ENCODE measurements at places on chromosomes 16 and 17. TPM values are rescaled to one million over a fixed set of nuclear protein-coding genes. Genes with fewer than 3 reads are reported as not detected.

DNA sequence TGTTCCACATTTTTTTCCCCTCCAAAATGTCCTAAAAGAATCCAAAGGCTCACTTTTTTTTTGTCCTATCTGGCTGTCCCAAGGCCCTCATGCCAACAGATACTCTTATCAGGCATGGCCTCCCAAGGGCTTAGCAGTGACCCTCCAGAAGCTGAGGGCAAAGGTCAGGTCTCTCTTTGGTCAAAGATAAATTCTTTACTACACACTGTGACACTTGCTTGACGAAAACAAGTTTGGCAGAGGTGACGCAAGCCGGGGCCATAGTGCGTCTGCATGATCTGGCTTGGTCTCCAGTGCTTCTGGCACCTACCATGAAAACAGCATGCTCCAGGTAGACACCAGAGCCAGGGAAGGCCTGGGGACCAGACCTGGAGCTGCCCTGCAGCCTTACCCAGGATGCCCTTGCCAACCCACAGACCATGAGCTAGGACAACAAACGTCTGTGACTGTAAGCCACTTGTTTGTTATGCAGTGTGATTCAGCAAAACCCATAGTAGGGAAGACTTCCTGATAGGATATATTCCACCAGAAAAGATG is 48.5 kb upstream of the IRF8 start:
- DNase-seq = no peak

GRCh38 chr17:55587608-55588139 is 76.4 kb upstream of the SMIM36 start:
- no peak for DNase-seq

- no peak for DNase-seq
Measured at GRCh38 chr16:28867241-28867640, 3.6 kb downstream of the SH2B1 start.

DNA sequence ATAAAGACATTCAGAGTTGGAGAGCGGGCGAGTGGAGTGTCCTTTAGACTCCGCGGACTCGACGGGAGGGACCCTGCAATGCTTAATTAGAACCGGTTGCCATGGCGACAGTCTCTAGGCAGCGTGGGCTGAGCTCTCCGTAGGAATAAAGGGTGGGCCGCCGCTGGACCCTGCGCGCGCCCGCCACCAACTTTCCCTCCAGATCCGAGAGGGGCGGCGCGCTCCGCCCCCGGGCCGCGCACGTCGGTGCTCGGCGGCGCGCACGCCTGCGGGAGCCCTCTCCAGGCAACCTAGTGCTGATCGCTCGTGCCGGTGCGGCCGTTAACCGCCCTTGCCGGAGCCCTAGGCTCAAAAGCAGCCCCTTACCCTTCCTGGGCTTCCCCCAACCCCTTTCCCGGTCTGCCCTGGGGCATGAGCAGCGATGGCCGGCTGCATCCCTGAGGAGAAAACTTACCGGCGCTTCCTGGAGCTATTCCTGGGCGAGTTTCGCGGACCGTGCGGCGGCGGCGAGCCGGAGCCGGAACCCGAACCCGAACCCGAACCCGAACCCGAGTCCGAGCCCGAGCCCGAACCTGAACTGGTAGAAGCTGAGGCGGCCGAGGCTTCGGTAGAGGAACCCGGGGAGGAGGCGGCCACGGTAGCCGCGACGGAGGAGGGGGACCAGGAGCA is at the start of gene PPM1E:
Gene PPM1E (plus strand): TSS at position 278 of the 669 bp plus-strand sequence.
- DNase-seq = peak; percentile 87

DNA sequence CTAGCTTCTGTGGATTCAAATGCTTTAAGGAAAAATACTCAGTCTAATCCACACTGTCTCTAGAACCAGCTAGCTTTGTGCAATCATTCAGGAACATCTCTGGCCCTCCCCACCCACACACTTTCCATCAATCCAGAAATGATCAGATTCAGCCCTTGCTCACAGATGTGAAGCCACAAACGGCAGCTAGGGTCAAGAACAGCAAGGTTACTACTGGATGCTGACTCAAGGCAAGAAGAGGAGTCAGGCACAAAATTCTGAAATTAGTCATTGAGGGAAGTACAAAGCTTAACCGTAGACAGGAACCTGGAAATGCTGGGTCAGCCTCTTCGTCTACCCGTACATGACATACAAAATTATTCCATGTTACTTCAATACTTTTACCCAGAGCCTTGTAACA is 174.6 kb downstream of the CDH13 start:
- no peak for DNase-seq

GRCh38 chr17:79510071-79510470 is 100.8 kb downstream of the RBFOX3 start:
- no peak for DNase-seq

DNA sequence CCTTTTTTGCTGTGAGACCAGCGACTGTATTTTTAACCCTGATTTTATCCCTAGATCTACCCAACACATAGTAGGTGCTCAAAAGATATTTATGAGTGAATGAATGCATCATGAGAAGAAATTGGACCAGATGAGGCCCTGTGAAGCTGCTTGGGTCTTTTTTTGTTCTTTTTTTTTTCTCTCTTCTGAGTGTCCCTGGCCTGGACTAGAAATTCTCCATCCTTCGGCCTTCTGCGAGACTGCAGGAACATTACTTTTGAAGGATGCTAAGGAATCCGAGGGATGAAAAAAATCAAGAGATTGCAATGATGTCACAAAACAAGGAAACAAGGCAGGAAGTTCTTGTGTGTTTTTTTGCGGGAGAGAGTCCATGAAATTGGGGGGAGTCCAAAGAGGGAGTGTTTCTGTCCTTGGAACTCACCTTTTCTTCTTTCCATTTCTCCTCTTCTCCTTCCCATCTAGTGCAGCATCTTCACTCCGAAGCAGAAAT is 560 bp upstream of the RUSF1 start:
- DNase-seq = peak; percentile 27

DNA sequence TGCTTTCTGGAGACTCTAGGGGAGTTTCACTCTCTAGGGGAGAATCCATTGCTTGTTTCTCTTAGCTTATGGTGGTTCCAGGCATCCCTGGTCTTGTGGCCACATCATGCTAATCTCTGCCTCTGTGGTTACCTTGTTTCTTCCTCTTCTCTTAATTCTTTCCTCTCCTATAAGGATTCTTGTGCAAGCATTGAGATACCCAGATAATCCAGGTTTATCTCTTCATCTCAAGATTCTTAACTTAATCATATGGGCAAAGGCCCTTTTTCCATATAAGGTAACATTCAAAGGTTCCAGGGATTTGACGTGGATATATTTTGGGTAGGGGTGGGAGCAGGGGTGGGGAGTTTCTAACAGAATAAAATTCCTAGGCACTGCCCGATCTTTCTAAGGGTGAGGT is 32.6 kb downstream of the FAM20A start:
- DNase-seq = no peak

- no peak for DNase-seq
Measured at GRCh38 chr16:84531671-84532111, 27.2 kb upstream of the MEAK7 start.

- no peak for DNase-seq
Measured at GRCh38 chr16:1101133-1101532, 5.1 kb upstream of the C1QTNF8 start.

DNA sequence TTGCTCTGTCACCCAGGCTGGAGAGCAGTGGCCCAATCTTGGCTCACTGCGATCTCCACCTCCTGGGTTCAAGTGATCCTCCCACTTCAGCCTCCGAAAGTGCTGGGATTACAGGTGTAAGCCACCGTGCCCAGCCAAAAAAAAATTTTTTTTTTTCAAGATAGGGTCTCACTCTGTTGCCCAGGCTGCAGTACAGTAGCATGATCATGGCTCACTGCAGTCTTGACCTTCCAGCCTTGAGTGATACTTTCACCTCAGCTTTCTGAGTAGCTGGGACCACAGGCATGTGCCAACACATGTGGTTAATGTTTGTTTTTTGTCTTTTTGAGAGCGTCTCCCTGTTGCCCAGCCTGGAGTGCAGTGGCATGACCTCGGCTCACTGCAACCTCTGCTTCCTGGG is 1.7 kb upstream of the PAM16 start:
- no peak for DNase-seq

DNA sequence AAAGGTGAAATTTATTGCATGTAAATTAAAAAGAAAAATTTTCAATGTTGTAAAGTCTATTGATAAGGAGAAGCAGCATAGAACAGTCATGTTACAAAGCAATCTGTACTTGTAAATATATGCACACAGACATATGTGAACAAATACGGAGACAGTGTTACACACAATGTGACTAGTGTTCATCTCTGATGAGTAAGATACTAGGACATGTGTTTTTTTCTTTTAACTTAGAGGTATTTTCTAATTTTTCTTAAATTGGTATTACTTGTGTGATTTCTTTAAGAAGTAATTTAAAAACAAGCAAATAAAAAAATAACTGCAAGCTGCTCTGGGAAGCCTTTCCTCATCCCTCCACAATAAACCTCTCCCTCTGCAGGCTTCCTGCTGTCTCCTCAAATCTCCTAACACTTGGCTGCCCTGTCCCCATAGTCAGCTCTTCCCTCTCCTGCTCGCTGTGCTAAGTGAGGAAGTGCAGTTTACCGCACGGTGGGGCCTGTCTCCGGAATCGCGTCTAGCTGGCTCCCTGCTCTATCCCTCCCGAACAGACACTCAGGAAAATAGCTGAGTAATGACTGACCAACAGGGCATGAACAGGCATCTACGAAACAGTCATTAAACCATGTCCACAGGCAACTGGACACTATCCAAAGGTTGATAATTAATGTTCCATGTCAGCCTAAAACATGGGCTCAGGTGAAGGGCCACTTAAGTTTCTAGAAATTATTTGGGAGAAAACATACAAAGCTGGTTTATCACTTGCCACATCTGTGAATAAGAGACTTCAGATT is 35.9 kb downstream of the CMTM4 start:
- DNase-seq = peak; percentile 67

- DNase-seq = no peak
Measured at GRCh38 chr16:16062023-16062937, 112.9 kb downstream of the ABCC1 start.

Gene TRIM72
- 0.04 TPM for total RNA-seq

Gene TMC7
- total RNA-seq = 0.82 TPM

Gene ZNF385C
- 0.17 TPM for total RNA-seq

Gene BAHCC1
- total RNA-seq = 74.2 TPM

Gene NXN
- total RNA-seq = 6.0 TPM

Measured in A673 (cell line).